Activated naive CD4-positive, alpha-beta T cell (primary cell): ENCODE measurements at places on chromosomes 1 and 21.

DNA sequence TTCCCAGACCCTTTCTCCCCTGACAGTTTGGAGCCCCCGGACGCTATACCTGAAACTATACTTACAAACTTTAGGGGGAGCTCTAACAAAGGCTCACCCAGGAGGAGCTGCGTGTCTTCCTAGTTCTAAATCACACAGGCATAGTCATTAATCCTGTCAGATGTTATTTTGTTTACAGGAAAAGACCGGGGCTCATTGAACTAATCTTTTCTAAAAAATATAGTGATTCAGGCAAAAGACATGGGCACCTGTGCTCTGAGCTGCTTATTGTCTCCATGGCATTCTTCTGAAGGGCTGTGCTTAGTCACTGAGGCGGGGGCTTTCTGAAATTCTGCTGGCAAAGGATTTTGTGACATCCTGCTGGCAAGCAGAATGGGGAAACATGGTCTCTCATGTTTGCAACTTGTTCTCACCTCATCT, 1577.0 kb downstream of the NCAM2 start:
- DNase-seq, result no peak

- no peak for DNase-seq
These were observed 27.4 kb downstream of the DTL start for GRCh38 chr1:212062832-212063438.

DNA sequence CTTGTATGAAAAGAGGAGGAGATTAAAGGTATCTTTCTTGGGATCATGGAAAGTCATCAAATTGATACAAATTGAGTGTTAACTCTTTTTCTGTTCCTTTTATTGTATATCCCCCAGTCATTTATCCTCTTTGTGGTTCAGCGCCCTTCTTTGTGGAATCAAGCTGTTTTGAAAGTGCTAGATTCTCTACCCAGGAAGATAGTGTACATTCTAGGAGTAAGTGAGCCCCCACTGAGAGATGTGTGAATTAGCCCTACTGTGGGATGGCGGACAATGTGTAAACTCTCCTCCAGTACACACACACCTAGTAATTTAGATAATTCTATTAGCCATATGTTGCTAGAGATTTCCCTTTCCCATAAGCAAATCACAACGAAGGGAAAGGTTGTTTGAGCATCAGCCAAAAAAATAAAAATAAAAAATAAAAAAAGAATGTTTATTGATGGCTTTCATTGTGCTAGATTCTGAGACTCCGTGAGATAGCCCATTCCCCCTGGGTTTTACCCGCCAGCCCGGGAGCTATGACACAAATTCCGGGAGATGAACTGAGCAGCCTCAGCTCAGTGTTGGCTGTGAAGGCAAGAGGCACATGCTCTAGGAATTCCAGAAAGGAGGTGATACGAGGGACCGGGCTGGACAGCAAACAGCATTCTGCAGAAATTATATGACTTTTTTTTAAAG, 378.4 kb upstream of the RUNX1 start:
- DNase-seq, result no peak

GRCh38 chr1:234862944-234863515, 253.1 kb upstream of the IRF2BP2 start:
- no peak for DNase-seq

DNA sequence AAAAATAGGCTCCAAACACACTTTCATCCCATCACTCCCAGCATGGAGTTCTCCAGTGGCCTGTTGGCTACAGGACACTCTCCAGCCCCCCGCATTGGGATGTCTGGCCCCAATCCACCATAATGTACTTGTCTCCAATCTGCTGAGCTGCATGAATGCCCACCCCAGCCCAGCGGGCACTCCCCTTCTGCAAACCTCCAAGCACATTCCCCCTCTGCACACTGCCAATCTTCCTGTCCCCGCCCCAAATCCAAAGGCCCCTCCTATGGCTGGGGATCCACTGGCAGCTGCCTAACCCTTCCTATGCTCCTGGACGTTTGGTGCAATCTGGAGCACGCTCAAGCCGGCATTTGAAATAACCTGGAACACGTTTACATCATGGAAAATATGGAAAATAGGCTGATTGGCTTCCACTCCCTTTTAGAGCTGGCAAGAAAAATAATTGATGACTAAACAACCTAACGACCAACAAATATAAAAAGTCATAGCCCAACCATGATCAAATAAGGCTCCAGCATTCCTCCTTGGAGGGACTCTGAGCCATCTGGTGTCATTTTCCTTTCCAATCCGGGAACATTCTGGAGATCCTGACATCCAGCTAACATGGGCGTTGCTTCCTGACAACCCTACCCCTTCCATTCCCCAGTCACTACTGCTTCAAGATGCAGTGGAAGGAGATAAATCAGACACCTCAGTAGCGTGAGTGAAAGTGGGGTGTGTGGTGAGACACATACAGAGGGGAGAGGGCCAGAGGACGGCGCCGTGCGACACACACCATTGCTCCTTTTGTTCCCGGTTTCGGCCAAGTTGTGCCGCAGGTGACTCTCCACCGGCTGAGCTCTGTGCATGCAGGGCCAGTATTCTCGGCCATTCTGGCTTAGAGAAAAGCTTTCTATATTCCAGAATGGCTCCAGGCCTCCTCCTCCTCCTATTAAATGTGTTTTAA, 41.6 kb downstream of the PDE9A start:
- no peak for DNase-seq
